Sigmoid colon (tissue), 7 donors: ENCODE measurements at places on chromosomes 7 and 10. TPM values are rescaled to one million over a fixed set of nuclear protein-coding genes. Genes with fewer than 3 reads are reported as not detected.

The NFKB2 gene
- total RNA-seq = 29.6 TPM

The DTX2 gene
- total RNA-seq = 29.9 TPM

The RARRES2 gene
- total RNA-seq = 447 TPM

The PHTF2 gene
- total RNA-seq = 19.3 TPM

The GNAT3 gene
- not detected for total RNA-seq

The ACHE gene
- total RNA-seq = 7.2 TPM

The PON3 gene
- 1.4 TPM for total RNA-seq

The UCN3 gene
- total RNA-seq = not detected

The PPP1R17 gene
- total RNA-seq = not detected

- H3K4me3 ChIP-seq = no peak overlapping the region
- no peak for DNase-seq
- H3K27me3 ChIP-seq = no peaks in the 10 kb centered on the region
- no peaks in the 10 kb centered on the region for H3K4me1 ChIP-seq
Measured at GRCh38 chr10:32171204-32171603, 115.0 kb upstream of the KIF5B start.

- H3K36me3 ChIP-seq = no peaks in the 10 kb centered on the region
- H3K4me1 ChIP-seq = no peaks in the 10 kb centered on the region
- H3K27ac ChIP-seq = no peak overlapping the region
- DNase-seq = no peak
Measured at GRCh38 chr10:26368463-26368862, 69.7 kb upstream of the APBB1IP start.

GRCh38 chr7:150848111-150848510 is 4.2 kb upstream of the AOC1 start:
- peaks cover 6% of the 10 kb centered on the region for H3K27me3 ChIP-seq
- no peak overlapping the region for H3K4me3 ChIP-seq
- no peaks in the 10 kb centered on the region for H3K36me3 ChIP-seq

DNA sequence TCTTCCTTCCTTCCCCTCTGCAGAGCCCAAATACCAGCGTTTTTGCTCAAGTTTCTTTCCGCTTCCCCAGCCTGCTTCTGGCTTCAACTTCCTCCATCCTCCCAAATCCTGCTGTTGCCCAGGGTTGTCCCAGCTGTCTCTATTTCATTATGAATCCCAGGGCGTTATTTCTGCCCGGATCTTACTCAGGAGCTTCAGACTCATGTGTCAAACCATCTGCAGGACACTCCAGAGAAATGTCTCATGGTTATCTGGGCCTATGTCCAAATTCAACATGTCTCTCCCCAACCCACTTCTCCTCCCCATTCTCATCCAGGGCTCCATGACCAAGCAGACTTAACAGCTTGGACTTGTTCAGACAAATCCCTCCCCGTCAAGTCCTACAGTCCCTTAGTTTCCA is 15.6 kb downstream of the ARHGAP22 start:
- H3K4me3 ChIP-seq = no peak overlapping the region
- no peaks in the 10 kb centered on the region for H3K4me1 ChIP-seq
- no peaks in the 10 kb centered on the region for H3K36me3 ChIP-seq
- no peak for DNase-seq
- H3K27ac ChIP-seq = peak overlapping the region; percentile 32

DNA sequence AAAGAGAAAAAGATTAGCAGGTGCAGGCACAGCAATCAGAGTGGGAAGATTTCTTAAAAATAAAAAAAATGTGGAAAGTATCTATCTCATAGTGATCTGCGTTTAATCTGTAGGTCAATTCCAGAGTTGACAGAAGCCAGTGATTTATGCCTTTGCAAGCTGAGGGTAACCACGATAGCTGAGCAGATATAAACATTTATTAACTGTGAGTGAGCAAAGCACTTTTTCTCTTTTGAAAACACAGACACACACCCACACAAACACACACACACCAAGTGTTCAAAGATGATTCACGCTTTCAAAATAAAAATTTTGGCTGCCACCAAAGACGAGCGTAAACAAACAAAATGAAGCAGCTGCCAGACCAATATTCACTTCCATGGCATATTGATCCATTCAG is 243.2 kb upstream of the SLC26A5 start:
- no peak overlapping the region for H3K4me3 ChIP-seq
- H3K27me3 ChIP-seq = no peaks in the 10 kb centered on the region
- H3K4me1 ChIP-seq = no peaks in the 10 kb centered on the region
- no peaks in the 10 kb centered on the region for H3K36me3 ChIP-seq
- H3K27ac ChIP-seq = no peak overlapping the region

DNA sequence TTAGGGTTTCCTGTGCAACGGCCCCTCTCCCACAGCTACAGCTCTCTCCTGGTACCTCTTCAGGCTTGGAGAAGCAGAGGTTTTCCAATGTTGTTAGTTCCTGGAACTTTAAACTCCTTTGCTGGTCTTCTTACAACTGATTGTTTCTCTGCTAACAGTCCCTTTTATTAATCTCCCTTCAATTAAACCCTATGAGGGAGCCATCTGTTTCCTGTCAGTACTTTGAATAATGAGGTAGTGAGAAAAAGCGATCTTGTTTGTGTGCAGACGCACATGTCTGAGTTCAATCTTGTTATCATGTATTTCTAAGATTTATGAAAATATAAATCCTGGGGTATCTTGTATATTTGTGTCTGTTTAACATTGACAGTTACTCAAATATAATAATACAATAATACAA is 102.4 kb downstream of the MDFIC start:
- no peak overlapping the region for H3K27ac ChIP-seq
- H3K4me3 ChIP-seq = no peak overlapping the region
- H3K27me3 ChIP-seq = no peaks in the 10 kb centered on the region

GRCh38 chr10:119620241-119621077 is 23.7 kb upstream of the TIAL1 start:
- H3K4me1 ChIP-seq = no peaks in the 10 kb centered on the region
- no peaks in the 10 kb centered on the region for H3K36me3 ChIP-seq
- H3K27ac ChIP-seq = no peak overlapping the region
- DNase-seq = no peak

- peak overlapping the region; percentile 80 for H3K4me3 ChIP-seq
- H3K27me3 ChIP-seq = no peaks in the 10 kb centered on the region
- no peaks in the 10 kb centered on the region for H3K36me3 ChIP-seq
- H3K4me1 ChIP-seq = peaks cover 56% of the 10 kb centered on the region
- H3K27ac ChIP-seq = peak overlapping the region; percentile 85
Measured at GRCh38 chr10:33335551-33335800, 1.0 kb upstream of the NRP1 start.

DNA sequence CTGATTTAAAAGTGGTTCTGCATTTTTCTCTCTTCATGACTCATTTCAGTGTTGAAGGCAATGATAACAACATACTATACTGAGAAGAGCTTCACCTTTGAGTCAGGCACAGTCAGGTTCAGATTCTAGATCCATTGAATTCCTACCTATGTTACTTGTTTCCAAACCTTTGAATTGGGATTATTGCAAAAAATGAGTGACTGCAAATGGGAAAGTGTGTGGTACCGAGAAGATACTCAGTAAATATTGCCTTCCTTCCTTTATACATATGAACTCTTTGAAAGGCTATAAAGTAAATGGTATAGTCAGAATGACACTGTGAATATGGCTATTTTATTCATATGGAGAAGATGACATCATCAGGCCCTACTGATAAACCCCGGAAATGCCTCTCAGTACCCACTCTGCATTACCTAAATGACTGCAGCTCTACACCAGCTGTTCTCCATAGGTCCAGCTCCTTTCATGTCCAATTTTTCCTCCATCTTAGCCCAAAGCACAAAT is 66.7 kb upstream of the FGL2 start:
- H3K4me3 ChIP-seq = no peak overlapping the region
- no peak overlapping the region for H3K27ac ChIP-seq
- peaks cover 3% of the 10 kb centered on the region for H3K36me3 ChIP-seq
- no peaks in the 10 kb centered on the region for H3K27me3 ChIP-seq
- no peaks in the 10 kb centered on the region for H3K4me1 ChIP-seq

GRCh38 chr7:1555046-1555812 is 776 bp downstream of the TMEM184A start:
- H3K27me3 ChIP-seq = no peaks in the 10 kb centered on the region
- no peak overlapping the region for H3K4me3 ChIP-seq
- no peaks in the 10 kb centered on the region for H3K36me3 ChIP-seq
- DNase-seq = no peak
- peaks cover 8% of the 10 kb centered on the region for H3K4me1 ChIP-seq

- peaks cover 45% of the 10 kb centered on the region for H3K4me1 ChIP-seq
- H3K27ac ChIP-seq = peak overlapping the region; percentile 94
- H3K36me3 ChIP-seq = no peaks in the 10 kb centered on the region
- H3K4me3 ChIP-seq = no peak overlapping the region
- no peaks in the 10 kb centered on the region for H3K27me3 ChIP-seq
Measured at GRCh38 chr7:30843741-30844482, 67.7 kb upstream of the AQP1 start.

GRCh38 chr7:100693312-100694097 is 545 bp downstream of the GIGYF1 start:
- peak overlapping the region; percentile 83 for H3K27ac ChIP-seq
- peak overlapping the region; percentile 73 for H3K4me3 ChIP-seq
- no peaks in the 10 kb centered on the region for H3K27me3 ChIP-seq
- H3K36me3 ChIP-seq = peaks cover 9% of the 10 kb centered on the region
- peak; percentile 69 for DNase-seq

- no peak overlapping the region for H3K27ac ChIP-seq
- H3K27me3 ChIP-seq = no peaks in the 10 kb centered on the region
- DNase-seq = no peak
- H3K36me3 ChIP-seq = no peaks in the 10 kb centered on the region
- no peaks in the 10 kb centered on the region for H3K4me1 ChIP-seq
Measured at GRCh38 chr10:72480861-72481260, 126.1 kb upstream of the DNAJB12 start.

GRCh38 chr7:102286237-102287110 is at the start of gene SH2B2:
SH2B2 (plus strand) TSS chr7:102286868; CDS start chr7:102300551, 13,683 bp downstream.
- peak within 1 kb of the TSS; percentile 79 for H3K4me3 ChIP-seq
- H3K36me3 ChIP-seq = no peaks in the 10 kb centered on the region
- H3K4me1 ChIP-seq = no peaks in the 10 kb centered on the region
- H3K27ac ChIP-seq = peak within 1 kb of the TSS; percentile 82

DNA sequence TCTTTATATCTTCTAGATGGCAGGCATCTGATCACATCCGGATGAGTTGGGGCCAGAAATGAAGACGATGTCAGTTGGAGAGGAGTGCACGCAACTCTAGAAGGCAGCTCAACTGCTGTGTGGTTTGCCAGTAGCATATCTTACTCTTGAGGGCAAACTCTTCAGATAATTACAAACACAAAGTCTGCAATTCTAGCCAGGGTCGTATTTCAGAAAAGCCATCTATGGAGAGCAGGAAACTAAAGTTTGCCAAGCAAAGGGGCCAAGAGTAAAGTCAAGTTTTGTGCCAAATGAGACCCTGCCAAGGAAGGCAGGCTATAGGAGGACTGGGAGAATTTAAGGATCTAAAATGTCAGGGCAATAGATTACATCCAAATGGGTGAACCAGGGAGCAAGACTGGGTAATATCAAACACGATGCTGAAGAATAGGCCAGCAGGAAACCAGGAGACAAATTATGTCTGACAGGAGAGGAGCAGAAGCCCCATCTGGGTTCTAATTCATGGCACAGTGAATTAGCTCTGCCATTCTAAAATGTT is 312.5 kb upstream of the SEMA3C start:
- H3K36me3 ChIP-seq = no peaks in the 10 kb centered on the region
- no peak overlapping the region for H3K27ac ChIP-seq
- no peaks in the 10 kb centered on the region for H3K27me3 ChIP-seq
- DNase-seq = no peak

- H3K4me1 ChIP-seq = no peaks in the 10 kb centered on the region
- no peaks in the 10 kb centered on the region for H3K36me3 ChIP-seq
- H3K4me3 ChIP-seq = no peak overlapping the region
- no peak for DNase-seq
- H3K27ac ChIP-seq = no peak overlapping the region
Measured at GRCh38 chr7:17123020-17123419, 175.4 kb upstream of the AHR start.

DNA sequence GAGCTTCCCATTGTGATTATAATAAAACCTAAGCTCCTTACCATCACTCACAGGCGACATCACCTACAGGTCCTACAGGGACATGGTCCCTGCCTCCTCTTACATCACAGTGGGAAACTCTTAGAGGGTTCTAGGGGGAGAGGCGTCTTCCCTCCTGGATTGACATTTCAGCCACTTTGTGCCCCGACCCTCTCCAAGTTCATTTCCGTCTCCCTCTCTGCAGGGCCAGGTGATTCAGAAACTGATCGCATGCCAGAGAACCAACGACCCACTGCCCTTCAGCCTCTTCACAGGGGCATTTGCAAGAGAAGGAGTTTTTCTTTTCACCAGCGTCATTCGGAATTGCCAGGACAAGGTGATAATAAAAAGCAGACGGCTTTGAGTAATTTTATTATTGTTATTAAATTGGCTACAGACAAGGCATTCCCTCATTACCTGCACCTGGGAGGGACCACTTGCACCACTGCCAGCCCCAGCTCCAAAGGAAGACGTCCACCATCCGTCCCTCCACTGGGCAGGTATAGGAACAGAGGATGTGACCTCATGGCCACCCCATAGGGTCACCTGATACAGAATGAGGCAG is 85.8 kb upstream of the CUX1 start:
- H3K4me1 ChIP-seq = peaks cover 15% of the 10 kb centered on the region
- H3K36me3 ChIP-seq = no peaks in the 10 kb centered on the region
- no peak overlapping the region for H3K27ac ChIP-seq
- no peak for DNase-seq
- no peak overlapping the region for H3K4me3 ChIP-seq
- H3K27me3 ChIP-seq = no peaks in the 10 kb centered on the region
